ENCODE measurements at places on chromosomes 5 and 9. TPM values are rescaled to one million over a fixed set of nuclear protein-coding genes. Genes with fewer than 3 reads are reported as not detected.

- no peaks in the 10 kb centered on the region for H3K4me1 ChIP-seq
- no peak for DNase-seq
- peak overlapping the region; percentile 32 for H3K27ac ChIP-seq
- no peaks in the 10 kb centered on the region for H3K27me3 ChIP-seq
Observed at GRCh38 chr5:82365026-82365425, 86.9 kb upstream of the RPS23 start.

DNA sequence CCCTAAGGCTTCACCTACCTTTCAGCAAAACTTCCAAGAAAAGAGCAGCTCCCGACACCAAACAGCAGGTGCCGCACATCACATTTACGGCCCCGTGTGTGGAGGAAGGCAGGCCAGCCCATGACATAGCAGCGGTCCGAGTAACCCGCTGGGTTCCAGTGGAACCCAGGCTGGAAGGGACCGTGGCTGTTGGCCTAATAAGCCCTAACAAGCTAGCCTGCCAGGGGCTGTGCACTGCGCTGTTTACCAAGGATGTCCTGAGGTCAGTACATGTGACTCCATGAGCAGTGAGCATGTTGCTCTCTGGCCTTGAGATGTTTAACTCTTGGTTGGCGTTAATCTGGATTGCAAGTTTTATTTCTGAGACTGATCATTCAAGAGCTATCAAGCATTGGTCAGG is 131.5 kb downstream of the FSTL4 start:
- no peaks in the 10 kb centered on the region for H3K4me1 ChIP-seq
- no peaks in the 10 kb centered on the region for H3K27me3 ChIP-seq
- no peaks in the 10 kb centered on the region for H3K36me3 ChIP-seq
- no peak for DNase-seq

DNA sequence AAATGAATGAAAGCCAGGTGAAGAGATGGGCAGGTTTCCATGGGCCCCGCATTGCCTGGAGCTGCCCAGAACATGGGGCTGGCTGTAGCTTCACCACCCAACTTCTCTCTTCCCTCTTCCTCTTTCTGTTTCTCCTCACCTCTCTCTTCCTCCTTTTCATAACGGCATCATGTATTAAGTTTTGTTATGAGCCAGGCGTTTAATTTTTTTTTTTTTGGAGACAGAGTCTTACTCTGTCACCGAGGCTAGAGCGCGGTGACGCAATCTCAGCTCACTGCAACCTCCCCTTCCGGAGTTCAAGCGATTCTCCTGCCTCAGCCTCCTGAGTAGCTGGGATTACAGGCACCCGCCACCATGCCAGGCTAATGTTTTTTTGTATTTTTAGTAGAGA is 13.0 kb upstream of the SPINK4 start:
- DNase-seq: peak; percentile 19
- H3K4me3 ChIP-seq: no peak overlapping the region
- H3K36me3 ChIP-seq: no peaks in the 10 kb centered on the region
- H3K27ac ChIP-seq: no peak overlapping the region
- H3K27me3 ChIP-seq: no peaks in the 10 kb centered on the region

- DNase-seq: no peak
- no peak overlapping the region for H3K27ac ChIP-seq
- no peak overlapping the region for H3K4me3 ChIP-seq
- no peaks in the 10 kb centered on the region for H3K36me3 ChIP-seq
Observed at GRCh38 chr5:158233735-158234322, 374.9 kb upstream of the CLINT1 start.

DNA sequence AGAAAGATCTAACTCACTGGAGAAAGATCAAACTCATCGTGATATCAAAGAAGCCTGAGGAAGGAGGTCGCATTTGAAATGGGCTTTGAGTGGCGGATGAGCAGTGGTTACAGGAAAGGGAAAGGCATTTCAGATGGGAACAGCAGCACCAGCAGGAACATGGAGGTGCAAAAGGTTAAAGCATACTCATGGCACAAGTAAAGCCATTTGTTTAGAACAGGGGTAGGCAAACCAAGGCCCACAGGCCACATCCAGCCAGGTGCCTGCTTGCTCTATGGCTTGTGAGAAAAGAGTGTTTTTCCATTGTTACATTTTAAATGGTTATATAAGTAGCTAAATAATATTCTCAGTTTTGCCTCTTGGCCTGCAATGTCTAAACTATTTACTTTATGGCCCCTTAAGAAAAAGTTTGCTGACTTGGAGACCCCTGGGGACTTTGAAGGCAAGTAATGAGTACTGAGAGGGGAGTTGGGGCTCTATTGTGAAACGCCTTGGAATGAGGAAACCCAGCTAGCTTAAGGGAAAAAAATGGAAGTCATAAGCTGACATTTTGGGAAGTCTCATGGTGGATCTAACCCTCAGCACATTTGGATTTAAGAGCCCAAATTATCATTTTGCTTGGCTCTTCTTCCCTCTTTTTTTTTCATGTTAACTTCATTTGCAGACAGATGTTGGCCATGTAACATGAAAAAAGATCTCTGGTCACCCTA is 211.1 kb downstream of the NR3C1 start:
- DNase-seq: no peak
- H3K27ac ChIP-seq: no peak overlapping the region
- no peaks in the 10 kb centered on the region for H3K27me3 ChIP-seq
- no peaks in the 10 kb centered on the region for H3K4me1 ChIP-seq
- no peaks in the 10 kb centered on the region for H3K36me3 ChIP-seq
- no peak overlapping the region for H3K4me3 ChIP-seq

Gene KIAA1958
- total RNA-seq: 2.0 TPM

Gene HTR1A
- not detected for total RNA-seq

Gene KCTD16
- 0.64 TPM for total RNA-seq

All from ascending aorta (tissue), 2 donors.